Activated CD4-positive, alpha-beta memory T cell treated with anti-CD3 and anti-CD28 coated beads for 36 hours (primary cell): ENCODE measurements at places on chromosomes 6 and 20. TPM values are rescaled to one million over a fixed set of nuclear protein-coding genes. Genes with fewer than 3 reads are reported as not detected.

GRCh38 chr20:59451641-59452040 lies 151.2 kb downstream of the EDN3 start:
- DNase-seq = no peak
- H3K36me3 ChIP-seq = no peaks in the 10 kb centered on the region
- H3K4me3 ChIP-seq = no peak overlapping the region
- no peak overlapping the region for H3K27ac ChIP-seq

- peaks cover 2% of the 10 kb centered on the region for H3K27me3 ChIP-seq
- H3K4me3 ChIP-seq = no peak overlapping the region
- H3K36me3 ChIP-seq = no peaks in the 10 kb centered on the region
- no peaks in the 10 kb centered on the region for H3K4me1 ChIP-seq
Observed at GRCh38 chr6:18317850-18318249, 53.5 kb upstream of the DEK start.

- no peak overlapping the region for H3K4me3 ChIP-seq
- H3K4me1 ChIP-seq = peaks cover 71% of the 10 kb centered on the region
- no peaks in the 10 kb centered on the region for H3K27me3 ChIP-seq
- H3K36me3 ChIP-seq = peaks cover 62% of the 10 kb centered on the region
Observed at GRCh38 chr6:111711984-111712752, 106.5 kb upstream of the TRAF3IP2 start.

DNA sequence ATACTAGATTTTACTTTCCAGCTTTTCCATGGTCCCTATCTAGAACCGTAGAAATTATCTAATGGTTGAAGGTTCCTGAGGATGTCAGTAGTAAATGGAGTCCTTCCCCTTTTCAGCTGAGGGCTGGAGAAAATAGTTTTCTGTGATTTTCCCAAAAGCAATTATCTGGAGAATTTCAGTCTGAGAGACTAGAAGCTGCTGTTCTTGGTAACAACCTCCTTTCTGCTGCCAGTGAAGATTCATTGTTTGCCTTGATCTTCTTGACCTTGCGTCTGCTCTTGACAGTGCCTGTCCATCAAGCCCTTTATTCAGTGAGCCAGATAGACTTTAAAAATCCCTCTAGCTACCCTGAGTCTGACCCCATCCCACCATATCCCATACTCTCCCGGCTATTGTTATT lies 73.1 kb downstream of the PHACTR2 start:
- no peak overlapping the region for H3K27ac ChIP-seq
- H3K27me3 ChIP-seq = no peaks in the 10 kb centered on the region
- DNase-seq = no peak
- H3K4me1 ChIP-seq = peaks cover 4% of the 10 kb centered on the region
- H3K36me3 ChIP-seq = peaks cover 10% of the 10 kb centered on the region

DNA sequence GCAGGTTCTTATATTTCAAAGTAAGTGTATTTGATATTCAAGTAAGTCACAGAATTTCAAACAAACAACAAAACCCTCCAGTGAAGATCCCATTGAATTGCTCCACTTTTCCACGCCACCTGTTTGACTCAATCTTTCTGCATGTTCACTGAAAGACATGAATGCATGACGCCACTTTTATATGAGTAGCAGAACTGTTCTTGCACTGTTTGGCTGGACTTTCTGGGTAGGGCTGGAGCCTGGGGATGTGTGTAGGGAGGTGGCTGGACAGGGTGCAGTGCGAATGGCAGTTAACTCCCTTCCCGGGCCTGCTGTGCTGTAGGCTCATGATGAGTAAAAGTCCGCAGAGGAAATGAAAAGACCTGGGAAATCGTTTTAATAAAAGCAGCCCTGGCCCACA lies 39.7 kb downstream of the IL20RA start:
- no peak overlapping the region for H3K4me3 ChIP-seq
- H3K4me1 ChIP-seq = no peaks in the 10 kb centered on the region
- no peak for DNase-seq
- no peak overlapping the region for H3K27ac ChIP-seq
- no peaks in the 10 kb centered on the region for H3K36me3 ChIP-seq

DNA sequence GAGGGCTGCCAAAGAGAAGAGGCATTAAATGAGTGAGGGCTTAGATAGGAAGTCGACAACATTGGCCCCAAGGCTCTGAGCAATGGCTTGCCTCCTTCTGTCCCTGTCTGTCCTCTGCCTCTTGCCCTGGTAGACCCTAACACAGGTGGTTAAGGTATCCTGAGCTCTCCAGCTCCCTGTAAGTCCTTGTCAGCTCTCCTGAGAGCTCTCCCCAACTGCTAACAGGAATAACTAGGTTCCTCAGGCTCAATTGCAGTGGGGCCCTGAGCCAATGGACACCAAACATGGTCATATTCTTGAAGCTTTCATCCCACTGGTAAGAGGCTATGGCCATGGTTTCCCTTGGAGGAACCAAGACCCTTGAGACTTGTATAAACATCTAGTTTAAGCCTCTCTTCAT lies 5.0 kb upstream of the CPNE1 start:
- H3K27me3 ChIP-seq = no peaks in the 10 kb centered on the region
- H3K36me3 ChIP-seq = peaks cover 26% of the 10 kb centered on the region
- no peak overlapping the region for H3K27ac ChIP-seq
- no peak overlapping the region for H3K4me3 ChIP-seq
- DNase-seq = no peak

DNA sequence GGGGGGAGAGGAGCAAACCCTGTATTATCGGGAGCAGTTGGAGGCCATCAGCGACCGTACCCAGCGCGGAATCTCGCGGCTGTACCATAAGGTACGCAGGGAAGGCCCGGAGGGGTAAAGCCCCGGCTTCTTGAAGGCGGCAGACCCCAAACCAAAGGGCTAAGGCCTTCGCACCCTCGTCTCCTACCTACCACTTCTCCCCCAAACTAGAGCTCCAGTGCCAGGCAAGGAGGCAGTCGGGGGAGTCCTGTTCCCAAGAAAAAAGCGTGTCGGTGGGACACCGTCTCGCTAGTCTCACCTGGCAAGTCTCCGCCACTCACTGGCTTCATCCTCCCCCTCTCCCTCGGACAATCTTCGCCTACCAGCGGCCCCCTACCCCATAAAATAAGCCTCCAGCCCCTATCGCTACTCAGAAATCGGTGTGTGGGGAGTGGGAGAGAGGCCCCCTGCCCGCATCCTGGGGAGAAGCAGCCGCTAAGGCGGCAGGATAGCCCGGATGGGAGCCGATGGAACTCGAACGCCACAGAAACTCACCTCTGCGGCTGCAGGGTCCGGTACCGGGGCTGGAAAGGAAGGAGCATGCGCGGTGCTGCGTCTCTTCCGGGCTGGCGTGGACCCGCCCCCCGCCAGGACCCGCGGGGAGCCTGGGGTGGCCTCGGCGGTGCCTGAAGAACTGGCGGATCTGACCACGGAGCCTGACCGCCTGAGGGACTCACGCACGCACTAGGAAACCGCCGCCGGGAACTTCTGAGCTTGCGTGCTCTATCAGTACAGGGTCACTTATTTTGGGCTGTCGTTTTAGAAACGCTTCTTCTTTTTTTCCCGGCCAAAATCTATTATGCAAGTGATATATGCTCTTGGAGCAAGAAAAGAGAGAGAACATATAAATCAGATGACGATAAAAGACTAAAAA lies at the start of gene RPS10:
RPS10 (minus strand) TSS at position 572 of the 913 bp plus-strand sequence. CDS start 848 bp downstream, outside the sequence.
- peaks cover 45% of the 10 kb centered on the region for H3K36me3 ChIP-seq
- peaks cover 40% of the 10 kb centered on the region for H3K4me1 ChIP-seq
- DNase-seq = peak; percentile 94
- peak within 1 kb of the TSS; percentile 99 for H3K27ac ChIP-seq

GRCh38 chr20:3068986-3069900 lies 2.2 kb upstream of the OXT start:
- H3K4me3 ChIP-seq = no peak overlapping the region
- H3K36me3 ChIP-seq = no peaks in the 10 kb centered on the region
- H3K27ac ChIP-seq = no peak overlapping the region
- DNase-seq = peak; percentile 56
- peaks cover 28% of the 10 kb centered on the region for H3K4me1 ChIP-seq

DNA sequence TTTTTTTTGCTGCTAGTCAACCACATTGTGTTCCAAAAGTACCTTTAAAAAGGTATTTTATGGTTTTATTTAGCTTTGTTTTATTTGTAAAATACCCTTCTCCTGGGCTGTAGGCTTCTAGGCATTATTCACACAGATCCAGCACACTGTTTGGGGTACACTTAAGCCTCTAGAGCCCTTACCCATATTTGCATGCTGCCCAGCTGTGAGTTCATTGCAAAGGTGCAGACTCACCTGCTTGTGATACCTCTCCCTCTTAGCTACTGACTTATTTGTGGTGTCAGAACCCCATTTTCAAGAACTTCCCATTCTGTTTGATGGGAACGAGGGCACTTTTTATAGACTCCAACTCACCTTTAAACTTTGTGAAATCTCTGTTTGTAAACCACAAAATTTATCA lies 69.8 kb downstream of the RIN2 start:
- H3K4me1 ChIP-seq = peaks cover 21% of the 10 kb centered on the region
- H3K27me3 ChIP-seq = peaks cover 5% of the 10 kb centered on the region
- peak overlapping the region; percentile 60 for H3K27ac ChIP-seq
- H3K4me3 ChIP-seq = no peak overlapping the region
- H3K36me3 ChIP-seq = no peaks in the 10 kb centered on the region
- DNase-seq = no peak

CLPSL1 gene
- not detected for total RNA-seq

ADAM33 gene
- total RNA-seq = not detected

POU5F1 gene
- total RNA-seq = 0.52 TPM

OR2H2 gene
- total RNA-seq = not detected
